ENCODE measurements at places on chromosomes 4 and X.
A peak's percentile ranks its signal among the peaks of the same experiment; 100 is the strongest.

DNA sequence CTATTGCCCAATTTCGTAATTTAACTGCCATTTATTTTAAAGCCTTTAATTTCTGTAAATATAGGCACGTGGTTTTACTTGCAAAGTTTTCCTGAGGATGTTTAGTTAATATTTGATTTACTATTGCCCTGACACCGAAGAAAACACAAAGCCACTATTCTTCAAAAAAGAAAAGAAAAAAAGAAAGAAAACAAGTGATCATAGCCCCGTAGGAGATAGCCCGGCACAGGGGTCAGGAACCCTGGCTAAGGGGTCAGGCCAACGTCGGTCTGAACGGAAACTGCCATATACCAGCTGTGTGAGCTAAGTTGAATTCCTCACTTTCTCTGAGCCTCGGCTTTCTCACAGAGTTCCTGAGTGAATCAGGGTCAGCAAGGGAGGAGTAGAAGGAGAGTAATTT, 17.7 kb upstream of the LAMP2 start:
- peaks cover 4% of the 10 kb centered on the region for H3K27me3 ChIP-seq
- peak overlapping the region; percentile 5 for H3K4me3 ChIP-seq
- H3K4me1 ChIP-seq = peaks cover 31% of the 10 kb centered on the region
- no peak overlapping the region for H3K27ac ChIP-seq

DNA sequence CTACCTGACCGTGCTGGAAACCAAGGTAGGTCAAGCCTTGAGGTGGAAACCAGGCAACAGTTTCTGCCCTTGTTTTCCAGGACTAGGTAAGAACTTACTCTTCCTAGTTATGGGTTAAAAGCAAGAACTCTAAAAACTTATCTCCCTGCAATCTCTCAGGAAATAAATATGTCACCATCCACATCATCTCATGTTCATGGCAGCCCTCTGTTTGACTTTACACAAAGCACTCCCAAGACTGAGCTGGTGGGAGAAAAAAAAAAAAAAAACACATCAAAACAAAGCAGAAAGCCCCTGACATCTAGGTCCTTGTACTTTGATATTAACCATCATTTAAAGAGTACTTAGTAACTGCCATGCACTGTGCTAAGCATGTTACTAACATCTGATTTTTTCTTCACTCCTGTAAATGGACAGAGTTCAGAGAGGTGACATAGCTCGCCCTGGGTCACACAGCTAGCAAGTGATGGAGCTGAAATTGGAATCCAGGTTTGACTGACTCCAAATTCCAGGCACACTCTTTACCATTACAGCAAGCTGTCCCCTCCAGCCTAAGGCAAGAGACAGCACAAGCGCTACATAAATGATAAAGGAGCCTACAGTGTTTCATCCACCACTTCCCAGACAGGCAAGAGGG, 102.8 kb upstream of the NOCT start:
- H3K27ac ChIP-seq = no peak overlapping the region
- no peaks in the 10 kb centered on the region for H3K27me3 ChIP-seq
- no peak for DNase-seq
- no peaks in the 10 kb centered on the region for H3K4me1 ChIP-seq
- H3K4me3 ChIP-seq = no peak overlapping the region
- H3K36me3 ChIP-seq = no peaks in the 10 kb centered on the region

- peaks cover 5% of the 10 kb centered on the region for H3K27me3 ChIP-seq
- H3K4me3 ChIP-seq = no peak overlapping the region
- no peak for DNase-seq
- H3K36me3 ChIP-seq = no peaks in the 10 kb centered on the region
Observed at GRCh38 chr4:17702641-17703040, 78.8 kb downstream of the FAM184B start.

GRCh38 chr4:40367451-40367850, 32.3 kb downstream of the CHRNA9 start:
- H3K4me1 ChIP-seq = no peaks in the 10 kb centered on the region
- no peaks in the 10 kb centered on the region for H3K36me3 ChIP-seq
- no peak overlapping the region for H3K4me3 ChIP-seq
- H3K27me3 ChIP-seq = no peaks in the 10 kb centered on the region
- no peak for DNase-seq

DNA sequence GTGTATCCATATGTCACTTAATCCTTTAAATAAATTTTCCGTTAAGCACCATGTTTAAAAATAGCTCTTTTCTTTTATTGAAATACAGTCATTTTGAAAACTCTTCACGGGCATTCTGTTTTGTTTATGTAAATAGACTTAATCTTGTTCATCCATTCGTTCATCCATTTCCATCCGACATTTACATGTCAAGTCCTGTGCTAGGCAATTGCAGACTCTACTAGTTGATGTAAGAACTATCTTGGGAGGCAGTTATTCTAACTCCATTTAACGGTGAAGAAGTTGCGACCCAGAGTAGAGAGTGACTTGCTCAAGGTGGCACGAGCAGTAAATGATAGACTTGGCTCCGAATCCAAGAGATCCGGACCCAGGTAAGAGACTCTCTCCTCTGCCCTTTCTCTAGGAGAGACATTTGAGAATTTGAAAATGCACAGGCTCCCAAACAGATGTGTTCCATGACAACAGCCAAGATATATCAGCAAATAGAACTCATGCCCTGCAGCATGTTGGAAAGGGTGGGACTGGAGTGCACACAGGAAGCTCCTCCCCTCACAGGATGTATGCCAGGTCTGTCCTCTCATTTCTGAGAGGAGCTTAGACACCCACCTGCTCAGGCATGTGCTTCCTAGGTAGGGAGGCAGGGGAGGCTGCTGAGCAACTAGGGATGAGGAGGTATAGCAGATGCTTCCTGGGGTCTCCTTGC, 64.5 kb downstream of the DRD5 start:
- no peaks in the 10 kb centered on the region for H3K27me3 ChIP-seq
- no peak for DNase-seq
- no peak overlapping the region for H3K4me3 ChIP-seq
- no peak overlapping the region for H3K27ac ChIP-seq
- peaks cover 10% of the 10 kb centered on the region for H3K36me3 ChIP-seq

- H3K27me3 ChIP-seq = peaks cover 7% of the 10 kb centered on the region
- no peak overlapping the region for H3K27ac ChIP-seq
- no peak overlapping the region for H3K4me3 ChIP-seq
- no peaks in the 10 kb centered on the region for H3K4me1 ChIP-seq
Observed at GRCh38 chrX:103158317-103158621, 56.6 kb upstream of the BEX4 start.

DNA sequence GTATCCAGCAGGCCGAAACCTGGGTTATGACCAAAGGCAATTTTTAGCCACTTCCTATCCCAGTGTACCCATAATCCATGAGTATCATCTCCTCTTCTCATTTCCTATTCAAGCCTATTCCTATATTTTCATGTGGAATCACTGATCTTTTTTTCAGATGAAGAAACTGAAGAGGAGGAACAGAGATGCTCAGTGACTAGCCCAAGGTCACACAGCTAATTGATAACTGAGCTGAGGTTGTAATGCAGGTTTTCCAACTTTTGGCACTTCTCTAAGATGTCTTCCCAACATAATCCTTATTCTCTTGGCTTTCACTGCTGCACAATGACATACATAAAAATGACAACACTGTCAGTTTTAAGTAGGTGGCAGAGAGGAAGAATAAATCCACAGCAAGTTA, 15.3 kb downstream of the GRIA3 start:
- DNase-seq = no peak
- H3K4me1 ChIP-seq = no peaks in the 10 kb centered on the region
- no peaks in the 10 kb centered on the region for H3K36me3 ChIP-seq
- peaks cover 1% of the 10 kb centered on the region for H3K27me3 ChIP-seq

GRCh38 chr4:83083925-83084475, 30.5 kb downstream of the PLAC8 start:
- peak; percentile 72 for DNase-seq
- peaks cover 16% of the 10 kb centered on the region for H3K36me3 ChIP-seq
- H3K4me3 ChIP-seq = peak overlapping the region; percentile 65
- H3K27ac ChIP-seq = peak overlapping the region; percentile 97
- H3K27me3 ChIP-seq = peaks cover 14% of the 10 kb centered on the region
- H3K4me1 ChIP-seq = peaks cover 94% of the 10 kb centered on the region

- peaks cover 28% of the 10 kb centered on the region for H3K36me3 ChIP-seq
- H3K4me3 ChIP-seq = no peak overlapping the region
- H3K27me3 ChIP-seq = peaks cover 2% of the 10 kb centered on the region
- H3K4me1 ChIP-seq = peaks cover 50% of the 10 kb centered on the region
- peak overlapping the region; percentile 63 for H3K27ac ChIP-seq
- no peak for DNase-seq
Observed at GRCh38 chrX:136662976-136663375, 15.0 kb downstream of the CD40LG start.

DNA sequence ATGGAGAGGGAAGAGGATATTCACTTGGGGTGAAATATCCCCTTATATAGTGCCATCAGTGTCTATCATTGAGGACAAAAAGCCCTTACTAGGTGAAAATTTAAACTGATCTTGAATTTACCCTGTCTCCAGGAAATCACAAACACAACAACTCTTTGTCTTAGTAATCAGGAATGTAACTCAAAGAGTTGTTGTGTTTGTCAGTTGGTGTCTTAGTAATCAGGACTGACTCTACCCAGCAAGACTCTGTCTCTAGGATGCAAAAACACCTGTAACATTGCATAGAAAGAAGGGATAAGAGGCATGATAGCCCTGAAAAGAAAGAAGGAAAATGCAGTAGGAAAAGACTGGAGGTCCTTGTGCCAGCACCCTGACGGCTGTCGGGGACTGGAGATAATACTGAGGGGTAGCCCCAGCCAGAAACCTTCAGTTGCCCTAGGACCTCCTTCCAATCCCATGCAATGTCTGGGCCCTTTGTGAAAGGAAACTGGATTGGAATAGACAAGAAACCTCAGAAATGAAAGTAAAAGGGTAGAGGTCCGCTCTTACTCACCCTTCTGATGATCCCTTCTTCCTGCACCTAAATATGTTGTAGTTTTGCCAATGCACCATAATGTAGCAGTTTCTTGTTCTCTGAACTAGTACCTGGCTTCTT, 45.3 kb downstream of the HMGB2 start:
- no peak for DNase-seq
- no peaks in the 10 kb centered on the region for H3K27me3 ChIP-seq
- no peak overlapping the region for H3K27ac ChIP-seq
- H3K4me1 ChIP-seq = no peaks in the 10 kb centered on the region
- peaks cover 23% of the 10 kb centered on the region for H3K36me3 ChIP-seq

GRCh38 chr4:144894573-144894972, 203.4 kb downstream of the ANAPC10 start:
- H3K27me3 ChIP-seq = no peaks in the 10 kb centered on the region
- H3K36me3 ChIP-seq = no peaks in the 10 kb centered on the region
- H3K4me1 ChIP-seq = no peaks in the 10 kb centered on the region
- H3K4me3 ChIP-seq = no peak overlapping the region
- no peak for DNase-seq
- no peak overlapping the region for H3K27ac ChIP-seq

DNA sequence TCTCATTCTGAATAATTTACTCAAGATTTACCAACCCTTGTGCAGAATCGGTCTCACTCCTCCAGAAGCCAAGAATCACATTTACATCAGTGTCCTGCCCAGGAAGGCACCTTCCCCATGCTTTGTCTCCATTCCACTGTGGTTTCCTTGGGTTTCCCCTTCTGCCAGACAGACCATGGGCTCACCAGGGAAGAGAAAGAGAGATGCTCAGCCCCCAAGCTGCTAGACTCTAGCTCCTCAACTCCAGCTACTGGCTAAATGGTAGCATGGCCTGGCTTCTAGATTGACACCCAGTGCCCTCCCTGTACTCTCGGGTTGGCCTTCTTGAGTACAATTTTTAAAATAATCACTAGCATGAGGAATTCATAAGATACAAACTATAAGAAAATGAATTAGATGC, 12.9 kb downstream of the TLR10 start:
- H3K4me1 ChIP-seq = no peaks in the 10 kb centered on the region
- no peaks in the 10 kb centered on the region for H3K36me3 ChIP-seq
- H3K27me3 ChIP-seq = peaks cover 5% of the 10 kb centered on the region
- no peak overlapping the region for H3K4me3 ChIP-seq
- DNase-seq = no peak

DNA sequence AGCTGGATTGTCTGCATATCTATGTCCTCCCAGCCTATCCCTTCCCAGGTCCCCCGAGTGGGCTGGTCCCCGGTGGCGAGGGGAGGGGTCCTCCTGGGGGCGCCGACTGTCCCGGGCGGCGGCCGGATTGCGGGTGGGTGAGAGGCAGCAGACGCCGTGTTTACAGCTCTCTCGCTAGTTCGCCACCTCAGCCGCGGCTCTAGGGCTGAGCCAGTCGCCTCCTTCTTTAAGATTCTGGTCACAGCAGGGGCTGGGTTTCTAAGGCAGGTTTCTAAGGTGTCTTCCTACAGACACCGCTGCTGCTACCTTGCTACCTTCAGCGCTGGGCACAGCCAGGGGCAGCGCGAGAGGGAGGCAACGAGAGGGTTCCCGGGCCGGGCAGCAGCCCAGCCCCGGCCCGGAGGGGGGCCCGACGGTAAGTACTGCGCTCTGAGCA, 57.2 kb downstream of the FRMPD3 start:
- H3K36me3 ChIP-seq = no peaks in the 10 kb centered on the region
- H3K27ac ChIP-seq = no peak overlapping the region
- H3K4me1 ChIP-seq = no peaks in the 10 kb centered on the region
